ENCODE measurements at places on chromosomes 12 and 14.

- peak; percentile 96 for DNase-seq
These were observed 288.6 kb downstream of the PDZRN4 start for GRCh38 chr12:41476499-41477439.

- no peak for DNase-seq
These were observed 7.0 kb downstream of the BTG1 start for GRCh38 chr12:92138626-92139025.

DNA sequence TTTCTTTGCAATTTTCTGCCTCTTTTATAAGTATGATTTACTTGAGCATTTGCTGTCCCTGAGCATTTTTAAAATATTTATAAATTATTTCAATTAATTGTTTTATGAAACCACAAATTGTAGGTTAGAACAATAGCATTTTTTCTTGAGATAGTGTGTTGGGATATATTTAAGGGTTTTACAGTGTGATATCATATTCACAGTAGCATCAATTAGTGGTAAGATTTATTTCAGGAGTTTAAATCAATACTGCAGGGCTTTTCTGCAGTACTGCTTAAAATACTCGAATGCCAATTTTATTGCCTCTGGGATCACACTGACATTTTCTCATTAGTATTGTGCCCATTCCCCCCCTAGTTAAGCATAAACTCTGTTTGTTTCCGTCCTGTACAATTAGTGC, 82.2 kb downstream of the BHLHE41 start:
- DNase-seq, result no peak

- DNase-seq, result no peak
These were observed 89.4 kb downstream of the R3HDM2 start for GRCh38 chr12:57341275-57341990.

DNA sequence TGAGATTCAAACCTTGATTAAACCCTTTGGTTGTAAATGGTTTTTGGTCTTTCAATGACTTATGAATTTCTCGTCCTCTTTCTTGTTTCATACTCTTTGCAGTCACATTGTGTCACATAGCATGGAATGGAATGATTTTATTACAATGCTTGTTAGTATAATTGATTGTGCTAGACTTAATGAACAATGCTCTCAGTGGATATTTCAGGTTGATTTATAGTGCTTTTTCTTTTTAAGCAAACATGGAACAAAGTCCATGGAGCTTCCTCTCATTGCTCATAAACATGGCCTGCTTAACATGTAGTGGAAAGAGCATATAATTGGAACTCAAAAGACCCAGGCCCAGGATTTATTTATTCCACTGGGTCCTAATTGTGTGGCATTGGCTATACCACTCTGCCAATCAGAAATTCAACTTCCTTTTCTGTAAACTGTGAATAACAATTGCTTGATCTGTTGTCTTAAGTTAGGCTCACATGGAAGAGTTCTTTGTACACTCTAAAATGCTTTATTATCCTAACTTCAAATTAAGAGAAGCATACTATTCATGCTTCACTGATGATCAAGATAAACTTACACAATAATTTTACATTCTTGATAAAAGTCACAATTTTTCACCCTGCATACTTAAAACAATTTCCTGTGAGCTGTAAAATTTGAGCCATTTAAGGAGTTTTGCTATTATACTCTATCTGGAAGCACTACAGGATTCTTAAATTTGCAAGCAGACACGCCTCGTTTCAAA, 370.5 kb upstream of the PDE3A start:
- DNase-seq, result no peak

GRCh38 chr12:62722971-62723680, 211.8 kb downstream of the PPM1H start:
- DNase-seq, result peak; percentile 36

DNA sequence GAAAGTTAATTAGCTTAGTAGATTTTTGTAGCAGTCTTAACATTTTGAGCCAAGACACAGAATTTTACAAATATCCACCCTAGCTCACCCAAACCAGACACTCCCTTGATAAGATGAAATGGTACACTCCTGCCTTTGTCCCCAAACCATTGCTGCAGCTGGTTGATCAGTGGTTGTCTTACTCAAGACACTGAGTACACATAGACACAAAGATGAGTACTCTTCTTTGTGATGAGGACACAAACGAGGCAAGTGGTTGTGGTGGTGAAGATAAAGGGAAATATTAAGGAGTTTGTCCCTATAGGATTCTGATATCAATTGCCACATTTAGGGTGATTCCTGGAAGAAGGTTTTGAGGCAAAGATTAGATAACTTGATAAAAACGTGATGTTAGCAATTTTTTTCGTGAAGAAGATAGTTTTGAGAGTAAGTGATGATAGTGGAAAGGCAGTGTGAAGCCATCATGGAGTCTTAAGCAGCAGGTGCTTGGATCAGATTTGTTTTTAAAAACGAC, 21.4 kb upstream of the ATP2B1 start:
- DNase-seq, result no peak

DNA sequence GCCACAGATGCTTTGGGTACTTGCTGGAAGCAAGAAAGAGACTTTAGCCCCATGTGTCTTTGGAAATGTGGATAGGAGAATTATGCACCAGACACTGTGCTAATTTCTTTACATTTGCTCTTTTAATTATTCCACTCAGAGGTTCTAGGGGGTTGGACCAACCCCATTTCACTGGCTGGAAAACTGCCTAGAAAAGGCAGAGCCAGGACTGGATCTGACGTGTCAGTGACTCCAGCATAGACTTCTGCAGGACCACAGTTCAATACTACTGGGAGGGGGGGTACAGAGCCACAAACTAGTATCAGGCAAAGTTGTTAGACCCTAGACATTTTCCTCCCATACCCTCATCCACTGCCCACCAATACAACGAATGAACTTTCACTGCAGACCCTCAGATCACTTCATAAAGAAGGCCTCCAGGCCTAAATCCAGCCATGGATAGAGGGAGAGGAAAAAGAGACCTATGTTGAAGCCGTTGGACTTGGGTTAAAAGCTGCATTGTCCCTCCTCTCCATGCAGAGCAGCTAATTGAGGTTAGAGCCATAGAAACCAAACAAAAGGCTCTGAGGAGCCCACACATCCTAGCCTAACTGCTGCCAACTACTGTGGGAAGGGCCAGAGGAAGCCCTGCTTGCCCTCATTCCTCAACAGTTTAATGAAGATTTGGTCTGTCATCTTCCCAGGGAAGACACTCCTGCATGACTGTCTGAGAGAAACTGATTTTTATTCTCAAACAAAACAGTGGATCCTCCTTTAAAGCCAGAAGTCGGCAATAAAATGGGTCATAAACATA, 68.7 kb downstream of the STON2 start:
- DNase-seq, result no peak

- DNase-seq, result no peak
These were observed 31.7 kb downstream of the UNC79 start for GRCh38 chr14:93462479-93462878.
